ENCODE measurements at places on chromosomes 6 and 20.

DNA sequence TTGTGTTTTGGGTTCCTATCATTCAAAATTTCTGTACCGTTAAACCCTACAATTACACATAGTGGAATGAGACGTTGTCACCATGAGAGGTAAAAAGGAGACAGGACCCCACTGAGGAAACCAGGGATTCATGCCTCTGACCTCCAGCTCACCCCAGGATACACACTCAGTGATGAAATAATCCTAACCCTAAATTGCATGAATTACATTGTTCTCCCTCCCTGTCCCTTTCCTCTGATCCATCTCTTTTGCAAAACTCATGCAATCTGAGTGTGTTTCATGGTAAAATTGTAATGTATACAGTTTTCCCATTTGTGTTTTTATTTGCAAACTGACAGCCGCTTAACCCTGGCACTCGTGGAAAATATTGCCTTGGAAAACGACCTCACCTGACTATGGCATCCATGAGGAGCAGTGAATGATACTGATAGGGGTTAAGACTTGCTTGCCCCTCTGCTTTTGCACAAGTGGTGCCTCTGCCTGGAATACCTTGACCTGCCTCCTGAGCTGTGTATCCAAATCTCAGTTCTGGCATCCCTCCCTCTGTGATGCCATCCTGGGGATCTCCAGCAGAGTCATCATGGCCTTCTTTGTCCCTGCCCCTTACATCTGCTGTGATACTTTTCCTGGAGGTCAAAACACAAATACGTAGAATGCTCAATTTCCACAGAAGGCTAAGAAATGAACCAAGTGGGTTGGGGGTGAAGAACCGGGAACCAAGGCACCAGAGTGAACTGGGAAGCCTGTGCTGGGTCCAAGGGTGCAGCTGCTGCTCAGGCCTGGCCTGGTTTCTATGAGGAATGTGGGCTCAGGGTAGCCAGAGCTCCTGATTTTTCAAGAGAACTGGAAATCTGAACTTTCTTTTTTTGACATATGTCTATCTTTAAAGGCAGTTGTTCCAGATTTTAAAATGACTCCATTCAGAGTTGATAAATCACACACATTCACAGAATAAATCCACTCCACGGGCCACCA, 211.6 kb upstream of the ZNF217 start:
- no peak for DNase-seq

- DNase-seq = no peak
Measured at GRCh38 chr6:293193-294174, 1.2 kb downstream of the DUSP22 start.

GRCh38 chr20:10619427-10619826, 54.4 kb downstream of the JAG1 start:
- peak; percentile 84 for DNase-seq

DNA sequence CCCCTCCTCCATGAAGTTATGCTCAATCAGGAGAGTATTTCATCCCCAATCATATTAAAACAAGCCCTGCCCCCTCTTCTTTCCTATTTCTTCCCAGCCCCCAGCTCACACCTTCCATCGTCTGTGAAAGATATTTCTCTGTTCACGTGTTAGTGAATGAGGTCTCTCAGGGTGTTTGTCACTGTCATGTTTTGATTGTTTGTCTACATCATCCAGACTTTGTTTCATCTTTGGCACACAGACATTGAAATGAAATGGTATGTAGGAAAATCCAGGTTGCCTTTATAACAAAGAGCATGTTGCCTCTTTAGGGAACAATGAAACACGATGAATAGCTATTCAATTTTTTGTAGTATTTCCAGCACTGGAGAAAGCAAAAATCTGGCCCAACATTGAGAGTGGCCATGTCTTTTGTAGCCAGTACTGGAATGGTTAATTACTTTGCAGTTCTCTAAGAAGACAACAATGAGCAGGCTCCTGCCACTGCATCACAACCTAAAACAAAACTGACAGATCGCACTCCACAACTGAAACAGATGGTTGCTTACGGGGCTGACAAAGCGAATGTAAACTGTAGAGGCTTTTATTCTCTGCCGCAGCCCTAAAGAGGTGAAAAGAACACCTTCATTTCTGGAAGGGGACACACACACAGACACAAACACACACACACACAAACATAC, 543.6 kb upstream of the CITED2 start:
- DNase-seq = no peak

GRCh38 chr20:25042531-25043498, 15.1 kb downstream of the ACSS1 start:
- DNase-seq = no peak

- no peak for DNase-seq
Measured at GRCh38 chr20:20759132-20759531, 46.7 kb upstream of the RALGAPA2 start.

DNA sequence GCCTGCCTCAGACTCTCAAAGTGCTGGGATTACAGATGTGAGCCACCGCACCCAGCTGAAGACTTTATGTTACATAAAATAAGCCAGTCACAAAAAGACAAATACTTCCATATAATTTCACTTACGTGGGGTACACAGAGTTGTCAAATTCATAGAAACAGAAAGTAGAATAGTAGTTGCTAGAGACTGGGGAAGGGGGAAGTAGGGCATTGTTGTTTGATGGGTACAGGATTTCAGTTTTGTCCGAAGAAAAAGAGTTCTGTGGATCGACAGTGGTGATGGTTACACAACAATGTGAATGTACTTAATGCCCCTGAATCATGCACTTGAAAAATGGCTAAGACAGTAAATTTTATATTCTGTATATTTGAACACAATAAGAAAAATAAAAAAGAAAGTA, 41.6 kb upstream of the ANKEF1 start:
- DNase-seq = no peak

GRCh38 chr6:129748901-129749748, 39.1 kb upstream of the ARHGAP18 start:
- DNase-seq = peak; percentile 86

GRCh38 chr6:25599516-25600085, 52.4 kb upstream of the SCGN start:
- no peak for DNase-seq

- no peak for DNase-seq
Measured at GRCh38 chr6:5984150-5985089, 22.3 kb downstream of the NRN1 start.

DNA sequence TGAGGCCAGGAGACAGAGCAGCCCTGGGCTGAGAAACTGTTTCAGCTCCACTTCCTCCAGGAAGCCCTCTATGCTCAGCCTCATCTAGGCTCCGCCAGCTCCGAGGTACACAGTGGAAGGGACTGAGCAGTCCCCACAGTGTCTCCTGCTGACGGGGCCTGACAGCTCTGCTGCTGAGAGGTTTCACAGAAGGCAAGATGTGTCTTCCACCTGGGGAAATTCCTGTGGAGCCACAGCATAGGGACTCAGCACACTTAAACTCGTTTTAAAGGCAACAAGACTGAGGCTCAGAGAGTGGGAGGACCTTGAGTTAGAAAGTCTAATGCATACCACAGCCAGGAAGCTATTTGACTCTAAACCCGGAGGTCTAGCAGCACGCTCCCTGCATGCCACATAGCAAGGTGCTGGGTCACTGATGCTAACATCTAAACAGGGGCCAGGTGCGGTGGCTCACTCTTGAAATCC, 6.8 kb downstream of the ADA start:
- no peak for DNase-seq

GRCh38 chr6:52346503-52346902, 15.4 kb upstream of the PAQR8 start:
- DNase-seq = peak; percentile 47

- DNase-seq = no peak
Measured at GRCh38 chr20:36951979-36952738, 651 bp upstream of the SAMHD1 start.

DNA sequence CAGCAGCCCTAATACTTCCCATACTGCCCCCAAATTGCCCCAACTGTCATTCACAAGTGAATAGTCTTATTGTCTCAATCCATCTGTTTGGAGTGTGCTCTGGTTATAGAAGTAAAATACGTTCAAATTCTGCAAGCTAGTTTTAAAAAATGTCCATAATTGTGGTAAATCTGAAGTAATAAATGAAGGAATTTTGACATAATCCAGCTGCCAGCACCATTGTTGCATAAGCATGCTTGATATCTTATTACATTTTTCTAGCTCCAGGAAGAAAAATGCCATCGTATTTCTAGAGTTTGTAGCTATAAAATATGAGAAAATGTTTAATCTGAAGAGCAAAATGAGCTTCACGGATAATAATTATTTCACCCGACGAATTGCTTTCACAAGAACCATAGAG, 664.7 kb downstream of the RFPL4B start:
- DNase-seq = no peak

- peak; percentile 28 for DNase-seq
Measured at GRCh38 chr6:25312034-25312620, 33.0 kb downstream of the CARMIL1 start.

- peak; percentile 50 for DNase-seq
Measured at GRCh38 chr20:37406010-37406998, 60.4 kb downstream of the SRC start.

DNA sequence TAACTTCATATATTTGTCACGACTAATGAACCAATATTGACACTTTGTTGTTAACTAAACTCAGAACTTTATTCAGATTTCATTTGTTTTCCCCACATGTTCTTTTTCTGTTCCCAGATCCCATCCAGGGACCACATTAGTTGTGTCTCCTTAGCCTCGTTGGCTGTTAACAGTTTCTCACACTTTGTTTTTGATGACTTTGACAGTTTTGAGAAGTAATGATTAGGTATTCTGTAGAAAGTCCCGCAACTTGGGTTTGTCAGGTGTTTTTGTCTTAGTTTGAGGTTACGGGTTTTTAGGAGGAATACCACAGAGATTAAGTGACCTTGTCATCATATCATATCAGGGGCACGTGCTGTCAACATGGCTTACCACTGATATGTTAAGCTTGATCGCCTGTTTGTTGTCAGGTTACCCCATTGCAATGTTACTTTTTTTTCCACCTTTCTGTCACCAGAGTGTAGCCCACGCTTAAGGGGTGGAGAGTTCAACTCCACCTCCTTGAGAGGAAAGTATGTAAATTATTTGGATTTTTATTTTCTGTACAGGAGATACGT, 32.9 kb downstream of the MAP3K4 start:
- DNase-seq = no peak

- DNase-seq = no peak
Measured at GRCh38 chr6:137827977-137828810, 38.9 kb upstream of the TNFAIP3 start.

GRCh38 chr6:72624557-72625160, 2.8 kb downstream of the KCNQ5 start:
- peak; percentile 31 for DNase-seq

Measured in HT1080 (cell line).